ENCODE measurements at places on chromosomes 7 and 10.
A peak's percentile ranks its signal among the peaks of the same experiment; 100 is the strongest.

DNA sequence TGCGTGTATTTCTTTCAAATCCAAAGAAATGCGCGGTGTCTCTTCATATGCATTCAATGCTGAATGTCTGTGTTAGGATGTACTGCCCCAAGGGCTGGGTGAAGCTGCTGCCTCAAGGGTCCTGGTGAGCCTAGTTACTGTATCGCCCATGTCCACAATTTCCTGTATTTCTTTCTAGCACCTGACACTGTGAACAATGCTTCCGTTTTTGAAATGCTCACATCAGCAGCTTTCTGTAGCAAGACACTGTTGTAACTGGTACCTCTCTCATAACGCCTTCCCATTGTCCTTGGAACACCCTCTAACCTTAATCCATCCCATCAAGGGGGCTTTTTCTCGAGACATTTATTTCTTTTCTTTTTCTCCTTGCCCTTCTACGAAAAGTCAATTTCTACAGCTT lies 25.1 kb downstream of the NRP1 start:
- DNase-seq: no peak

GRCh38 chr10:77548157-77548556 lies 89.5 kb downstream of the KCNMA1 start:
- no peak for DNase-seq

DNA sequence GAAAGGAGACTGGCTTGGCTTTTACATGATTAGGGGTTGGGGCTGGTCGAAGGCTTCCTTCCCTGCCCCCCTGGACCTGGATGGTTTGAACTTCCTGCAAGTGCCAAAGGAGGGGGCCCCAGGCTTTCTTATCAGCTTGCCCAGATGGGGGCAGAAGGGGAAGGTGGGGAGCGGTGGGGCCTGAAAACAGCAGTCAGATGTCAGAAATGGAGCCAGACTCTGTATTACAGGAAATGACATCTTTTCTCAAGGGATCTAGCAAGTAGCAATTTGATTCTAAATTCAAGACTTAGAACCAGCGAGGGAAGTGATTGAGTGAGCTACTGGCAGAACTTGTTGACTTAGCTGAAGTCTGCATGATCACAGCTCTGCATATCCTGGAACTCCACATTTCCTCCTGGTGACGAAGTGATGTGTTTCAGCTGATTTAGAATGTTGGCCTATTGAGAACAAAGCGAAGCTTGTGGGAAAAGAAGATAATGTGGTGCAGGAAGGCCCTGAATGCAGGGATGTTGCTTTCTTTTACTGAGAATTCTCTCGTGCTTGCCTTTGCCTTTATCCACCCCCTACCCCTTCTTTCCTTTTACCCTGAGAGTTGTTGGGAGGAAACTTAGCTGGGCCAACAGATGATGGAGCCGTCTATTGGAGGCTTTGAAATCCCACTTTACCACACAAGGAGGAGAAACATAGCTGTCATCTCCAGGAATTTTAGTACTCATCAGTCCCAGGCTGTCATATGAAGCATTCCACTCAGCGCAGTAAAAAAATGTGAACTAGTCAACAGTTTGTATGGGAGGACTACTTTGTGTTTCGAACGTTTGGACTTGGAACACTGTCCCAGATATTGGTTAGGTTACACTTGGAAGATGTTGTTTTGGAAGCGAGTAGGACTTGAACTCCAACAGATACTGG lies 43.2 kb downstream of the CCNY start:
- DNase-seq: peak; percentile 67

GRCh38 chr10:66252986-66253385 lies 672.9 kb upstream of the LRRTM3 start:
- DNase-seq: no peak

Data from astrocyte (in vitro differentiated cells and primary cell).